Thoracic aorta (tissue), 2 donors: ENCODE measurements at places on chromosomes 12 and 14. TPM values are rescaled to one million over a fixed set of nuclear protein-coding genes. Genes with fewer than 3 reads are reported as not detected.

The FBLN5 gene
- 824 TPM for total RNA-seq

- no peaks in the 10 kb centered on the region for H3K4me1 ChIP-seq
- H3K36me3 ChIP-seq = no peaks in the 10 kb centered on the region
- H3K27ac ChIP-seq = no peak overlapping the region
- H3K4me3 ChIP-seq = no peak overlapping the region
- no peaks in the 10 kb centered on the region for H3K27me3 ChIP-seq
- no peak for DNase-seq
Observed at GRCh38 chr14:21631084-21631483, 3.7 kb downstream of the OR10G2 start.

- DNase-seq = no peak
- H3K36me3 ChIP-seq = peaks cover 21% of the 10 kb centered on the region
- no peaks in the 10 kb centered on the region for H3K27me3 ChIP-seq
Observed at GRCh38 chr12:55723516-55724225, 3.5 kb downstream of the RDH5 start.

The SSPN gene
- total RNA-seq = 50.9 TPM

The NOS1 gene
- 0.07 TPM for total RNA-seq

DNA sequence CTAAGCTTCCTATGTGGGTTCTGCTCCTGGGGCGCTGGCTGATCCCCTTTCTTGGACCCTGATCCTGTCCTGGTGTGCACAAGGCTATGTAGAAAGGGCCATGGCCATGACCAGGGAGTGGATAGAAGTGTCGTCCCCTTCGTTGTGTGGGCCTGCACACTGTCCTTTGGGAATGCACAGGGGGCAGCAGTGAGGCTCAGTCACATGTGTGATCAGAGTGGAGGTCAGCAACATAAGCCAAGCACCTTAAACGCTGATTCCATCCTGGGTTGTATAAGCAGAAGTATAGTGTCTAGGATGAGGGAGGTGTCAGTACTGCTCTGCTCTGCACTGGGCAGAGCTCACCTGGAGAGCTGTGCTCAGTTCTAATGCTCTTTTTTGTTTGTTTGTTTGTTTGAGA, 48.4 kb downstream of the ESRRB start:
- DNase-seq = no peak
- H3K4me3 ChIP-seq = no peak overlapping the region
- no peaks in the 10 kb centered on the region for H3K27me3 ChIP-seq
- no peaks in the 10 kb centered on the region for H3K4me1 ChIP-seq
- H3K27ac ChIP-seq = no peak overlapping the region

- DNase-seq = no peak
- no peaks in the 10 kb centered on the region for H3K27me3 ChIP-seq
- no peaks in the 10 kb centered on the region for H3K4me1 ChIP-seq
- H3K36me3 ChIP-seq = no peaks in the 10 kb centered on the region
- H3K4me3 ChIP-seq = no peak overlapping the region
- H3K27ac ChIP-seq = no peak overlapping the region
Observed at GRCh38 chr12:131575371-131575770, 135.5 kb upstream of the SFSWAP start.

GRCh38 chr12:110005319-110005973, 6.2 kb downstream of the ANKRD13A start:
- no peaks in the 10 kb centered on the region for H3K36me3 ChIP-seq
- no peak for DNase-seq
- peaks cover 13% of the 10 kb centered on the region for H3K4me1 ChIP-seq

GRCh38 chr12:69906411-69907216, 81.6 kb downstream of the MYRFL start:
- H3K27ac ChIP-seq = no peak overlapping the region
- H3K4me3 ChIP-seq = no peak overlapping the region
- no peaks in the 10 kb centered on the region for H3K27me3 ChIP-seq
- DNase-seq = no peak
- H3K4me1 ChIP-seq = no peaks in the 10 kb centered on the region
- H3K36me3 ChIP-seq = no peaks in the 10 kb centered on the region

The BCL7A gene
- 12.9 TPM for total RNA-seq
